C1 segment of cervical spinal cord (tissue), 14 donors: ENCODE measurements at places on chromosomes 1 and 21.

GRCh38 chr1:57576756-57577155 lies 152.9 kb upstream of the DAB1 start:
- DNase-seq: no peak

GRCh38 chr1:58459911-58460310 lies 86.6 kb downstream of the OMA1 start:
- DNase-seq: no peak

DNA sequence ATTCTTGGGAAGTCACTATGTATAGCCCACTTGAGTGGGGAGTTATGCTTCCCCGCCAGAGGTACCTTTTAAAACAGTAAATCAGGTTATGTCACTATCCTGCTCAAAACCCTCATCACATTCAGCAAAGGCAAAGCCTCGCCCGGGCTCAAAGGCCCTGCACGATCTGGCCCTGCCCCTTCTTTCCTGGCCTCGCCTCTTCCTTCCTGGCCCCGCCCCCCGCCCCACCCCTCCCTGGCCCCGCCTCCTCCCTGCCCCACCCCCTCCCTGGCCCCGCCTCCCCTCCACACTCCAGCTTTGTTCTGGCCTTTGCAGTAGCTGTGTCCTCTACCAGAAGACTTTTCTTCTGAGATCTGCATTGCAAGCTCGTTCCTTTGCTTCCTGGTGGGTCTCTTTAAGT lies 6.6 kb downstream of the LDLRAD2 start:
- no peak for DNase-seq

GRCh38 chr21:38499296-38499695 lies 1.0 kb upstream of the ERG start:
- DNase-seq: no peak

DNA sequence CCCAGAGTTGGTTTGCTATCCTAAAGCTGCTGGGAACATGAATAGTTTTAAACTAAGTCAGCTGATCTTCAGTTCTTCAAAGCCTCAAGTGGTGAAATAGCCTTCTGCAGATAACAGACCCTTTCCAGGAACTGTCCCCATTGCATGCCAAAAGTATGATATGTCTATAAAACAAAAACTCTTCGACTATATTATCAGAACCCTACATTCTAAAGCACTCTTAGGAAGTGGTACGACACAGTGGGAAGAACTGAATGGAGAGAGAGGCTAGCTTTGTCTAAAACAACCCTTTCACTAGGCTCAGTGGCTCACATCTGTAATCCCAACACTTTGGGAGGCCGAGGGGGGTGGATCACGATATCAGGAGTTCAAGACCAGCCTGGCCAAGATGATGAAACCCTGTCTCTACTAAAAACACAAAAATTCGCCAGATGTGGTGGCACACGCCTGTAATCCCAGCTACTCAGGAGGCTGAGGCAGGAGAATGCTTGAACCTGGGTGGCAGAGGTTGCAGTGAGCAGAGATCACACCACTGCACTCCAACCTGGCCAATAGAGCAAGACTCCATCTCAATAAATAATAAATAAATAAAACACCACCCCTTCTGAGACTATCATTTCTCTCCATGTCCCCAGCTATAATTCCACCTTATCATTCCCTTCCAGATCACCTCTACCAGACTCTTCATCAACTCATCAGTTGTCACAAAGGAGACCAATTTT lies 2.2 kb upstream of the FRRS1 start:
- no peak for DNase-seq

- no peak for DNase-seq
Measured at GRCh38 chr1:13829152-13829769, 129.3 kb downstream of the PRDM2 start.

DNA sequence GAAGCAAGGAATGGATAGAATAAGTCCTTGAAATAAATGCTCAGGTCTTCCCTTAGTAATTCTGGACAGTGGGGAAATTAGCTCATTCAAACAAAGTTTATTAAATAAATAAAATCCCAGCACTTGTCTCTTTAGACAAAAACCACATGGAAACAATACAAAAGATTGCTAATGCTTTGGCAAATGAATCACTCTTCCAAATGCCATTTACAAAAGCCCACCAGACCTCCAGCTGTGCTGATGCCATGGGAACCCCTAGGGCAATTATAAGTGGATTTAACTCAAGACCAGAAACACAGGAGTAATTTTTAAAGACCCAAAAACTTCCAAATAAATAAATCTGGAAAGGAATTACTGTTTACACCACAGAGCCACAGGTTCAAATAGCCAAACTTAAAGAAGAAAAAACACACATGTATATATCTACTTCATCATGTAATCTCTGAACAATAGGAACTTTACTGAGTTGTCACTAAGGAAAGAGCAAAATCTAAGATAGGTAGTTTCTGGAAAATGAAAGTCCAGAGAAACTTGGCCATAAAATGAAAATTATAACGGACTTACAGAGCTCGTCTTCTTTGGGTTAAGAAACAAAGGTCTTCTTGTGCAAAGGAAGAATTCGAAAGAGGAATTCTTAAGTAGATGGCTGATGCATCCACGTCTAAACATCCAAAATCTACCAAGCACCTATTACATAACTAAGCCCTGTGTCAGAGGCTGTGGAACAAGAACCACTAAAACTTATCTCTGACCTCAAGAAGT lies 399.4 kb downstream of the SMYD3 start:
- DNase-seq: no peak

DNA sequence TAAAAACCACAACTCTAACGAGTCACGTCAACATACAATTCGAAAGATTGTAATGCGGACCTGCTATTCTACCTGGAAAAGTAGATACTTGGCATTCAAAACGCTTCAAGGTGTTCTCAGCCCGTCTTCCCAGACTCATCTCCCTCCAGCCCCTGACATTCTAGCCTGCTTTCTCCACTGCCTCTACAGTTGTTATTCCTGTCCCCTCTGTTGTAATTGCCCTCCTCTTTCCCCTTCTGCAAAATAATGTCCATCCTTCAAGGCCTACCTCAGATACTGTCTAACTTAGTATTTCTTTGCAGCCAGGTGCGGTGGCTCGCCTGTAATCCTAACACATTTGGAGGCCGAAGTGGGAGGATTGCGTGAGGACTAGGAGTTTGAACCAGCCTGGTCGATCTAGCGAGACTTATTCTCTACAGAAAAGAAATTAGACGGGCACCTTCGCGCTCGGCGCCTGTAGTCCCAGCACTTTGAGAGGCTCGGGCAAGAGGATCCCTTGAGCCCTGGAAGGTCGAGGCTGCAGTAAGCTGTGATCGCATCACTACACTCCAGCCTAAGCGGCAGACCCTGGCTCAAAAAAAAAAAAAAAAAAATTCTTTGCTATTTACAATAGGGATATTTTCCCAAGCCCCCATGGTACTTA lies 756 bp upstream of the RBM34 start:
- no peak for DNase-seq

GRCh38 chr1:107964336-107965109 lies 457 bp downstream of the VAV3 start:
- DNase-seq: no peak

DNA sequence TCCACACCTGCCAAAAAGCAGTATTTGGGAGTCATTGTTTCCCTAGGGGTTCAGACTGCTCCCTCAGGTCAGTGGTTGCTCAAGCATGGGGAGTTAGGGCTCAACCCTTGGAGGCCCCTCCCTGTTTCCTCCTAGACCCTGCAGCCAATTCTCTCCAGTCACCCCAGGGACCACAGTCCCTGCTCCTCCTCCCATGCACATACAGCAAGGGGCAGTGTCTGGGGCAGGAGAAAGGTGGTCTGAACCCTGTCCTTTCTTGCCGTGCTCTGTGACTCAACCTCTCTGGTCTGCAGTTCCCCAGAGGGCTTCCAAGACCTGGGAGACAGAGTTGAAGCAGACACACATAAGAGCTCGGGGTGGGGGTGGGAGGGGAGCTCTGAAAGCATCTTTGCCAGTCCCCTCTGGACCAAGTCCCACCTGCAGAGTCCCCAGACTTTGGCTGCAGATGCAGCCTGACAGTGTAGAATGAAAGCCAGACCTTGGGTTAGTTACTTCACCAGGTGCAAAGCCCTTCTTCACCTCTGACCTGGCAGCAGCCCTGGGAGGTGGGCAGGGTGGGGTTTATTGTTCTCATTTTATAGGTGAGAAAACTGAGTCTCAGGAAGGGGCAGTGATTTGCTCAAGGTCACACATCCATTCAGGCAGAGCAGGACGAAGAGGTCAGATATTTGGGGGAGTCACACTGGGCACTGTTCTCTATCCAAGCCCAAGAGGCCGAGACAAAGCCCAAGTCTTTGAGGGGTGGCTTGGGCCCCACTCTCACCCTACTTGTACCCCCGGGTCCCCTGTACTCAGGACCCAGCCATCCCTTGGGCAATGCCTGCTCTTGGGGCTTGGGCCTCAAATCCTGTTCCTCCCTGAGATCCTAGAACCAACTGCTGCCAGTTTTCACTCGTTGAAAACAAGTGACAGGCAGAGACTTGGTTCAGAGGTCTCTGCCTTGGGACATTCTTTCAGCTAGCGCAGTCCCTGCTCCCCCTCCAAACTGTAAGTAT lies 748 bp downstream of the PDZK1IP1 start:
- no peak for DNase-seq

DNA sequence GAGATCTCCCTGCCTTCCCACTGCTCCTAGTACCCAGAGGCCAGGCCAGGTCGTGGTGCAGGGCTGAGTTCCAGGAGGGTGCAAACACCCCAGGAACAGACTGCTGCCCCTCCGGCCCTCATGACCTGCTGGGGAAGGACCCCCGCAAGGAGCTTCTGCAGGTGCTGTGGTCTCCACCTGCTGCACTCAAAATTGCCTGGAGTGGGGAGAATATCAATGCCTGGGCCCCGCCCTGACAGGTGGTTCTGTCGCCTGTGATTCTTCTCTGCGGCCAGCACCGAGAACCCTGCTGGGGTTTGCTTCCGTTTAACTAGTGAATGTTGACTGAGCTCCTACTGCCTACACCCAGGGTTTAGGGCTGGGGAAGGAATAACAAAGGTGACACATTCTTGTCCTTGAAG lies 2.1 kb upstream of the TFF3 start:
- no peak for DNase-seq

- no peak for DNase-seq
Measured at GRCh38 chr1:29732453-29732852, 496.1 kb downstream of the PTPRU start.

GRCh38 chr1:104295511-104295910 lies 545.8 kb downstream of the AMY1C start:
- no peak for DNase-seq

- no peak for DNase-seq
Measured at GRCh38 chr1:71364236-71364635, 283.4 kb upstream of the ZRANB2 start.

- no peak for DNase-seq
Measured at GRCh38 chr1:157357111-157357510, 195.2 kb downstream of the FCRL5 start.

- DNase-seq: no peak
Measured at GRCh38 chr1:165580931-165581871, 37.4 kb downstream of the LRRC52 start.

DNA sequence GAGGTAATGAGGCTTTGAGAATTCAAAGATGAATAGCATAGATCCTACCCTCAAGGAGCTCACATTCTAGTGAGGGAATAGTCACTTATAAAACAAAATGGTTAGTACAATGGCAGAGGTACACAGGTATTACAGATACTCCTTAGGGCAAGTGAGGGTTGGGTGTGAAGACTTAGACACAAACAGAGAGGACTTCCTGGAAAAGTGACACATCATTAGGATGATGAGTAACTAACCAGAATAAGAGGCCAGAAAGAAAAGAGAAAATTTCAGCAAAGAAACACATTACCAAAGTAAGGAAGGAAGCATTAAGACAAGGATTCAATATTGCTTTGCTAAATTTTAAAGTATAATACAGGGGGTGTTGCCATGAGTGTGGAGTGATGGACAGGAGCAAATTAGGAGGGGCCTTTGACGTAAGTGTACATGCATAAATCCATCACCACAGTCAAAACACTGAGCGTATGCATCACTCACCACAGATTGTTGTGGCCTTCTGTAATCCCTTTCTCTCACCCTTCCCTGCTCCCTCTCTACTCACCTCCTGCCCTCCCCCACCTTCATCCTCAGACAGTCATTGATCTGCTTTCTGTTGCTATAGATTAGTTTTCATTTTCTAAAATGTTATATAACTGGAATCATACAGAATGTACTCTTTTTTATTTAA lies 7.9 kb downstream of the CD53 start:
- DNase-seq: no peak

DNA sequence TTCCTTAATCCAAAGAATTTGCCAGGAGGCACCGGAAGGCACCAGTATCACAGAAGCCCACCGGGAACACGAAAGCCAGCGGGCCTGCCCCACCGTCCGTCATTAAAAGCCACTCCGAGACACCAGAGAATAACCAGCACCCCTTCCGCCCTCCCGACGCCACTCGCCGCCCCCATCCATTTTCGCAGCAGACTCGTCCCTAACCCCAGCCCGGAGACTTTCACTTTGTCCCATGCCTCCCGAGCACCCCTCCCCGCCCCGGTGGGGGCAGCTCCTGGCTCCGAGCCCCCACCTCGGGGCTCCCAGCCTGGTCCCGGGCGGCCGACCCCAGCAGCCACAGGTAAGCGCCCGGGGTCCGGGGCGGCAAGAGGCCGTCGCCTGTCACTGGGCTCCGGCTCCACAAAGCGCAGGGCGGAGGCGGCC lies 105.4 kb downstream of the SLC45A1 start:
- no peak for DNase-seq

- peak; percentile 2 for DNase-seq
Measured at GRCh38 chr1:151443846-151444782, 15.2 kb downstream of the POGZ start.

- DNase-seq: no peak
Measured at GRCh38 chr1:179586107-179586823, 5.4 kb upstream of the TDRD5 start.

- DNase-seq: peak; percentile 55
Measured at GRCh38 chr1:234980645-234981396, 147.8 kb downstream of the TOMM20 start.
